AG08395 (cell line): ENCODE measurements at places on chromosomes 4 and X.

GRCh38 chrX:40263014-40263560 is 165.3 kb upstream of the BCOR start:
- peak; percentile 21 for DNase-seq

GRCh38 chr4:118936406-118936805 is 47.8 kb downstream of the SYNPO2 start:
- DNase-seq: no peak

DNA sequence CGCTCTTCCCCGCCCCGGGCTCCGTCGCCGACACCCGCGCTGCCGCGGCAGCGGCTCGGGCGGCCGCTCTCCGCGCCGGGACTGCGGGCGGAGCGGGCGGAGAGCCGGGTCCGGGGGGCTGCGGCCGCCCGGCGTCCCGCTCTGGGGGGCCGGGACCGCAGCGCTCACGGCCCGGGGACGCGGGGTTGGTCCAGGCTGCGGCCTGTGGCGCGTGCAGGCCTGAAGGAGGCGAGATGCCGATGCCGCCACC is 492 bp downstream of the GALNT7 start:
- DNase-seq: no peak

DNA sequence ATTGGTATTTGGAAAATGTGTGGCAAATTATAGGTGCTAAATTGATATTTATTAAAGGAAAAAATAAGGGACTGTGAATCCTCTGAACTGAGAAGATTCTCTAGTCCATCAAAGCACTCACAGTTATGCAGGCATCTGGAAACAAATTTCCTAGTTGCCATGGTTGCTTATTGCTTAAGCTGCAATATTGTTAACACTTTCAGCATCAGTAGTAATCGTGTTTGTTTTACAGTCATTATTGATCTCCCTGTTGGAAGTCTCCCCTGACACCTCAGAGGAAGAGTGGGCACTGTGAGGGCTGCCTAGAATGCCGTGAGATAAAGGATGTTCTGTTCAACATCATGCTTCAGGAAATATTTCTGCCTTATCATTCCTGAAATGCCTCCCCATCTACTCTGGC is 2004.3 kb upstream of the ADGRL3 start:
- no peak for DNase-seq

DNA sequence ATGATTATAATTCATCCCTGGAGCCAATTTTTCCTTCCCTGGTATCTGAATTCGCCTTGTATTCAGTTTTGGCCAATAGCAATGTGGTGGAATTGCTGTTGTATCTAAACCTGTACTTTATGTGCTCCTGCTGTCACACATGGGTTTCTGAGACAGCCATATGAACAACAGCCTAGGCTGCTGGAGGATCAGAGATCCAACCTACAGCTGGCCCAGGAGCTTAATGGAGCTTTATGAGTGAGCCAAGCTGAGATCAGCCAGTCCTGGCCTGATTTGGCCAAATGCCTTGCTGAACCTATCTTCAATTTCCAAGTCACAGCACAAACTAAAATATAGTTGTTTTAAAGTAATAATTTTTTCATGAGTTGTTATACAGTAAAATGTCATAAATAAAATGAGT is 1071.5 kb downstream of the PCDH7 start:
- DNase-seq: no peak
